ENCODE measurements at places on chromosomes 7 and 10.

DNA sequence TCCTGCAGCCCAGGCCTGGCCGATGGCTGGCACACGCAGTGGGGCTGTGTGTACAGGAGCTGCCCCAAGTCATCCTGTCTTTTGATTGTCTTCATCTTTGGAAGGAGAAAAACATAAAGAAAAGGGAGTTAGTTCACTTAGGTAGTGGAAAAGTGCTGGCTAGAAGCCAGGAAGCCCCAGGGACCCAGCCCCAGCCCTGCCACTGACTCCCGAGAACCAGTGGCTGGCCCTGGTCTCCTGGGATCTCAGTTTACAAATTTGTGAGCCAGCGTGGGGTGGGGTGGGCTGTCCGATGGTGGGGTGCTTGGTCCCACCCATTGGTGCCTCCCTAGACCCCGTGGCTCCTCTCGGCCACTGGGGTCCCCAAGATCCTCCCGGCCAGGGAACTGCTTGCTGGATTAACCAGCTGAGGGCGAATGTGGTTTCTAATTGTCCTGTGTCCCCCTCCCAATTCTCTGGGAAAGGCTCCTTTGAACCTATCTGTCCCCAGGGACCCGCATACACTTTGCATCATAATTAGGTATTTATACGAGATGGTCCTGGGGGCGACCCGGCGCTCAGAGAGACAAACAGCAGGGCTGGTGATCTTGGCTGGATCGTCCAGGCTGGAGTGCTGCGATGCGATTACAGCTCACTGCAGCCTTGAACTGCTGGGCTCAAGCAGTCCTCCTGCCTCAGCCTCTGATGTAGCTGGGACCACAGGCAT is 16.3 kb upstream of the CHST12 start:
- DNase-seq = no peak

DNA sequence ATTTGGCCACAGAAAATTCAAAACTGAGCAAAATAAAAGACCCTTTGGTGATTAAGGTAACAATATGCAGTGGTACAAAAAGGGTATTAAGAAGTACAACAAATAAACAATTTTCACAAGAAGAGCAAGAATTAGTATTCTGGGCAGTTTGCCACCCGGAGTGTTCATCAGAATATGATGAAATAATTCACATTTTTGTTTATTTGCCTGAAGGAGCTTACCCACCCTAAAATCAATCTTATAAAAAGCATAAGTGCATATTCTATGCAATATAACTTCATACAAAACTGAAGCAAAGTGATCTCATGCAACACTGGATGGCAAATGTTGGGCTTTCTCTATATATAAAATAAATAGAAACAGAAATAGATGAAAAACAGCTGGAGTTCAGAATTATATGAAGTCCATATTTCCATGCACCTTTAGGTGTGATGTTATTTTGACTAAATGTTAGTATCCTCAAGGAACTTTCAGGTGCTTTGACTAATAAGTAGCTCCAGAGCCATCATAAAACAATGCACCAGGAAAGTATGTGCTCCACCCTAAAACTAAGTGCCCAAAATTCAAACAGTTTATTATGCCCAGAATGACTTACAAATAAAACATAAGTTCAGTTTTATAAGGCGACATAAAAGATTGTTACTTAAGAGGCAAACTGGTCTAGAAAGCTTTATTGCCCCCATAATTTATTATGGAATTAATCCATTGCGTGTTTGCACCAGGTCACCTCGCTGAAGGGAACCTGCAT is 474.3 kb downstream of the SEMA3D start:
- no peak for DNase-seq

GRCh38 chr10:119335671-119336353 is 128.4 kb downstream of the GRK5 start:
- no peak for DNase-seq

DNA sequence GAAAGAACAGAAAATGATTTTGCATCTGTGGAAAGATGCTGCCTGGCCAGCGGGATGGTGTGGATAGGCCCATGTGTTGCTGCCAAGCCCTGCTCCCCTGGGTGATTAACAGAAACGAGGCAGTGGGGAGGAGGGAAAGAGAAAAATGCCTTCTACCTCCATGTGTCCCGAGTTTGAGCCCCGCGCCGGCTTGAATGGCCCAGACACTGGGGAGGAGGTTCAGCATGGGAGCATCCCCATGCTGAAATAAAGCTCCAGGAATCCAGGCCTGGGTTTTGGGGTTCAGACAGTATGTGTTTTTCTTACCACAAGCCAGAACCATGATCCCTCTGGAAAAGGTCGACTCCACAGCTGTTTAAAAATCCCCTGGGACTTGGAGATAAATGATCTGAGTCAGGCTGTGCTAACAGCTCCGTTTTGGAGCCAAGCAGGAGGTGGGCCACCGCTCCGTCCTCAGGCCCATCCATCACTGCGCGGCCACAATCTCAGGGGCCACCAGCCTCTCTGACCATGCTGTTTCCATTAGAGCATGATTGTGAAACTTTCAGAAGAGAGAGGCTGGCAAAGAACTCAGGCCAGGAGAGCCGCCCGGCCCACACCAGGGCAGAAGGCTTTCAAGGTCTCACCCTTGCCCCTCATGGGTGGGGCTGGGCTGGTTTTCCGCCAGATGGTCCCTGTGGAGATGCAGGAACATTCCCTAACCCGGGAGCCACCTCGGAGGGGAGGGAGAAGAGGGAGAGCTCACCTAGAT is 299.7 kb downstream of the ZEB1 start:
- DNase-seq = no peak

GRCh38 chr10:119078422-119079179 is 2.0 kb downstream of the EIF3A start:
- DNase-seq = no peak

DNA sequence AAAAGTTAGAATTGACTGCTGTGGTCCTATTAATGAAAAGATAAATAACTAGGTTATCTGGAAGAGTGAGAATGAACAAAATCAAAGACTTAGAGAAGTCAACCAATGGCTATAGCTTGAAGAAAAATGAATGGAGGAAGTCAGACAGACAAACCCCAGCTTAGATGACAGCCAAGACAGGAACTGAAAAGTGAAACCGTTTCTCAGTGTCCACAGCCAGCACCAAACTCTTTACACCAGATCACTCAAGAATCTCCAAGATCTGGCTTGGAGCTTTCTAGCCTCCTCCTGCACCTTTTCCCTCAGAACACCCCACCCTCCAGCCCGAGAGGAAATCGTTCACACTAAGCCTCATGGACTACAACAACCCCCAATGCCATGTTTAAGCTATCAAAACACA is 167.0 kb downstream of the SFMBT2 start:
- no peak for DNase-seq

DNA sequence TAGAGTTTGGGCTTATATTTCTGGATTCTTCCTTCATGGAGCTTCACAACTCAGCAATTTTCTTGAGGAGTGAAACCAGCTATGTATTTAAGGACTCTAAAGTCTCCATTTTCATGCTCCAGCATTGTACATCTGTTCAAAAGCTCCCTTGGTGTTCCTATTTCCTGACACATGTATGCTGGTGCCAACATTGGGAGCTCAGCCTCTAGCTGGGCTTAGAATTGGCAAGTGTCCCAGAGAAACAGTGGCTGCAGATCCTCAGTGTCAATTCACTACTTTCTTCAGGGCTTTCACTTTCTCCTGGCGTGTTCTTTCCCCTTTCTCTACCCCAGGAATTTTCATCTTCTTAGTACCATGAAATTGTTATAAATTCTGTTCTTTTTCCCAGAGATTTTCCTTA is 103.1 kb downstream of the ZNF467 start:
- DNase-seq = no peak

GRCh38 chr10:131946321-131946751 is 35.4 kb downstream of the BNIP3 start:
- no peak for DNase-seq

DNA sequence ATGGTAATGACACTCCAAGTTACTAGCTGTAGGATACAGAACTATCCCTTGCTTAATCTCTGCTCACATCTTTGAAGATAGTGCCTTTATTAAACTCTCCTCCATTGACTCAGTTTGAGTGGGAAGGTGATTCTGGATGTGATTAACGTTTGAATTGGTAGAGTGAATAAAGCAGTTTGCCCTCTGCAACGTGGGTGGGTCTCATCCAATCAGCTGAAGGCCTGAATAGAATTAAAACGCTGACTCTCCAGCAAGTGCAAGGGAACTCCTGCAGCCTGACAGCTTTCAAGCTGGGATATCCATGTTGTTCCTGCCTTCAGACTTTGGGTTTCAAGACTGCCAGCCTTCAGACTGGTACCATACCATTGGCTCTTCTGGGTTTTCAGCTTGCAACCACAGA is 21.6 kb downstream of the KLF14 start:
- no peak for DNase-seq

- no peak for DNase-seq
Observed at GRCh38 chr10:79179164-79179956, 110.6 kb downstream of the ZMIZ1 start.

DNA sequence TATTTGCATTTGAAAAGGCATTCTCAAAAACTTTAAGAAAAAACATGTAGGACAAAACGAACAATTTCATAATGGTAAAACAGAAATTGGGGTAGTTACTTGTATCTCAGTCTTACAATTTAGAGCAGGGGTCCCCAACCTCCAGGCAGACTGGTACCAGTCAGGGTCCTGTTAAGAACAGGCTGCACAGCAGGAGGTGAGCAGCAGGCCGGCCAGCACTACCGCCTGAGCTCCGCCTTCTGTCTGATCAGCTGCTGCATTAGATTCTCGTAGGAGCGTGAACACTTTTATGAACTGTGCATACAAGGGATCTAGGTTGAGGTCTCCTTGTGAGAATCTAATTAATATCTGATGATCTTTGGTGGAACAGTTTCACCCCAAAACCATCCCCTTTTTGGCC is 77.3 kb downstream of the SEMA3A start:
- no peak for DNase-seq

GRCh38 chr7:113953553-113953952 is 34.7 kb upstream of the PPP1R3A start:
- DNase-seq = no peak

- DNase-seq = no peak
Observed at GRCh38 chr7:134613623-134614347, 32.9 kb upstream of the BPGM start.

DNA sequence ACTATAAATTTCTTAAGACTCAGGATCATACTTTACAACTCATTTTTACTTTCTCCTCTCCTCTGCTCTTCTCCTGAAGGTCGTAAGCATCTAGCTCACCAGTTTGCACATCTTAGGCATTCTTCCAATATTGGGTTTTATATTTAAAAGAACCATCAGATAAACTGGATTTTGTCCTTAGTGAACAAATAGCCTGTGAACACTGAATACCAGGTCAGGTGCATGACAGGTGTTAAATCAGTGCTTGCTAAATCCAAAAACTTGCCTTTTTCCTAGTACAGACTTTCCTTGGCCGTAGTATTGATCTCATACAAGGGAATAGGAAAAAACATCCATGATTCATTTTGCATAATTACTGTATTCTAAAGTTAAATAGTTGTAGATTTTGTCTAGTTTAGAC is 53.0 kb downstream of the ARMC3 start:
- no peak for DNase-seq

DNA sequence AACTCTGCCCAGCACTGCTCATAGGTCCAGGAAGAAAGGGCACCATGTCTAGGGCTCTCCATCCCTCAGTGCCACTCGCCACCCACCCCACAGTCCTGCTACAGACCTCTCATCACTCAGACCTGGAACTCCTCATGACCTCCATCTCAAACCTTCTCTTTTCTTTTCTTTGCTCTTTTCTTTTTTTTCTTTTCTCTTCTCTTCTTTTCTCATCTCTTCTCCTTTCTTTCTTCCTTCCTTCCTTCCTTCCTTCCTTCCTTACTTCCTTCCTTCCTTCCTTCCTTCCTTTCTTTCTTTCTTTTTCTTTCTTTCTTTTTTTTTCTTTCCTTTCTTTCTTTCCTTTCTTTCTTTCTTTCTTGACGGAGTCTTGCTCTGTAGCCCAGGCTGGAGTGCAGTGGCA is 122.2 kb downstream of the KLF6 start:
- DNase-seq = no peak

DNA sequence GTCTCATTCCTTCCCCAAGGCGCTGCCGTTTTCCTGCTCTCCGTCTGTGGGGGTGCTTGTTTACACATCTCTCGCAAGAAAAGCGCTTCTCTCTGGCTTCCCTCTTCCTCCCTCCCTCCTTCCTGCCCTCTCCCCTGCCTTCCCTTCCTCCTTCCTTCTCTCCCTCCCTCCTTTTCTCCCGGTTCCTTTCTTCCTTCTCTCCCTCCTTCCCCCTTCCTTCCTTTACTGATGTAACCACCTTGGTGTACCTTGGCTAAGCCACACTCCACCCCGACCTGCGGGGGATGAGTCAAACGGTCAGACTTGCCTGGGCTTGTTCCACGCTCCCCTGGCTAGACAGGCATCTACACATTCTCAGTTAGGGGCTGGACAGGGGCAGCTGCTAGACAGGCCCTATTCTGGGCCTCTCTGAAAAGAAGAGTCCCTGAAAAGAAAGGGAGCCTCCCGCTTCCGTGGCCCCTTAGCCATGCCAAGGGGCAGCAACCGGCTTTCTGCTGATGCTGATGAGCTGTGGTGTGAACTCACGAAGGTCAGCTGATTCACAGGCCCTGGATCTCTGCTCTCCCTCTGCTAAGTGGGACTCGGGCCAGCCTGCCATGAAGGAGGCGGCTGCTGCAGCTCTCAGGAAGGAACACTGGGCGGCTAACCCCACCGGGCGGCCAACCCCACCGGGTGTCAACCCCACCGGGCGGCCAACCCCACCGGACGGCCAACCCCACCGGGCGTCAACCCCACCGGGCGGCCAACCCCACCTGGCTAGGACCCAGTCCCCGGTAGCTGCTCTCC is 216.8 kb downstream of the TCERG1L start:
- no peak for DNase-seq

- no peak for DNase-seq
Observed at GRCh38 chr10:125859128-125859817, 21.8 kb downstream of the DHX32 start.

GRCh38 chr7:151695951-151696541 is 176.4 kb upstream of the RHEB start:
- no peak for DNase-seq

GRCh38 chr7:8762803-8763202 is 329.4 kb downstream of the NXPH1 start:
- no peak for DNase-seq

GRCh38 chr10:117609095-117609795 is 66.7 kb downstream of the EMX2 start:
- no peak for DNase-seq

GRCh38 chr7:127938588-127938987 is 92.6 kb downstream of the LRRC4 start:
- no peak for DNase-seq
